H54 (cell line): ENCODE measurements at places on chromosomes 6 and 20.

DNA sequence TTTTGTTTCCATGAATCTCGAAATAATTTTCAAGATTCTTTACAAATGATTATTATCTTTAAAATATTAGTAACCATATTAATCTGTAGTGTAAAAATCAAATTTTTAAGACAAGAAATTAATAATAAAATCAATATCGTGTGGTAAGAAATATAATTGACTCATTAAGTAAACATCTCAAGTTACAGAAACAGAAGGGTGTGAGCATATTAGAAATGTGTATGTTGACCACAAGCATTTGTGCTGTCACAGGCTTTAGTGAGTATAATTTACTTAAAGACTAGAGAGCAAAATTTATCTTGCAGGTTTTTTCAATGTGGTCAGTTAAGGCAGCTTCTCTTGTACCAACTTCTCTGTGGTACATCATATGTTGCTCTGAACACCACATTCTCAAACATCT, 566.5 kb upstream of the IRAK1BP1 start:
- DNase-seq = no peak

DNA sequence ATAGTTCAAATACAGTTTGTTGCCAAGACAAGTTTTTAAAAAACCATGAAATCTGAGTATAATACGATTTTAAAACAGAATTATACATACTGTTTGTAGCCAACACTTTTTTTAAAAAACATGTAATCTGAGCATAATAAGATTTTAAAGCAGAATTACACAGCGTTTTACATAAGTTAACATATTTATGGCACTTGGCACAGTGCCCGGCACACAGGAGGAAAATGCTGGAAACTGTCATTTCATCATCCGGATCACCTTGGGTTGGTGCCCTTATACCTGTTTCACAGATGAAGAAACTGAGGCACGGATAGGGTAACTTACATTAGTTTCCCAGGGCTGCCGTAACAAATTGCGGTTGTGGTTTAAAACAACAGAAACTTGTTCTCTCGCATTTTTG, 193.0 kb downstream of the BMP7 start:
- DNase-seq = no peak

- DNase-seq = no peak
Measured at GRCh38 chr20:3011752-3012151, 31.7 kb upstream of the GNRH2 start.

- no peak for DNase-seq
Measured at GRCh38 chr6:156974830-156975261, 197.7 kb downstream of the ARID1B start.

DNA sequence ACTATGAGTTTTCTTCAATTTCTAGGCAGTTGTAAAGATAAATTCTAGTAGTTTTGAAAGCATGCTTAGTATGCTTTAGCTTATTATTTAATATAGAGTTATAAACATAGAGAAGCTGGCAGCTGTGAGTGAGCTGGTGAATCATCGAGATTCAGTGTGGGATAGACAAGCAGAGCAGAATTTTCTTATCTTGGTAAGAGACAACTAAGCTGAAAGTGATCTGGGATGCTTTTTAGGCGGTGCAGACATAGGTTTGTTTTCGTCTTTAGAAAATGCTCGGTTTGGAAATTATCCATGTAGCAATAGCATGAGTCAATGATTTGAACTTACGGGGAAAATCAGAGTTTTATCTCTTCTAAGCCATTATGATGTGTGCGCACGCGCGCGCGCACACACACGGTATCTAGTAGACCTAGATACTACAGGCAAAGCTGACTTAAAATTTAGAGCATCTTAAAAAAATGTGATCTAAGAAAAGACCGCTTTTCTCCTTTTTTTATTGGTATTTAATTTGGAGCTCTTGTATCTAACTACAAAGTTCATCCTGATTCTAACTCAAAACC, 128.3 kb upstream of the MAP3K7 start:
- DNase-seq = no peak

GRCh38 chr6:37433657-37434271, 743 bp downstream of the CMTR1 start:
- DNase-seq = no peak

- peak; percentile 26 for DNase-seq
Measured at GRCh38 chr6:42200035-42200434, 5.3 kb upstream of the GUCA1B start.

- DNase-seq = no peak
Measured at GRCh38 chr20:6173481-6173880, 50.7 kb upstream of the FERMT1 start.

DNA sequence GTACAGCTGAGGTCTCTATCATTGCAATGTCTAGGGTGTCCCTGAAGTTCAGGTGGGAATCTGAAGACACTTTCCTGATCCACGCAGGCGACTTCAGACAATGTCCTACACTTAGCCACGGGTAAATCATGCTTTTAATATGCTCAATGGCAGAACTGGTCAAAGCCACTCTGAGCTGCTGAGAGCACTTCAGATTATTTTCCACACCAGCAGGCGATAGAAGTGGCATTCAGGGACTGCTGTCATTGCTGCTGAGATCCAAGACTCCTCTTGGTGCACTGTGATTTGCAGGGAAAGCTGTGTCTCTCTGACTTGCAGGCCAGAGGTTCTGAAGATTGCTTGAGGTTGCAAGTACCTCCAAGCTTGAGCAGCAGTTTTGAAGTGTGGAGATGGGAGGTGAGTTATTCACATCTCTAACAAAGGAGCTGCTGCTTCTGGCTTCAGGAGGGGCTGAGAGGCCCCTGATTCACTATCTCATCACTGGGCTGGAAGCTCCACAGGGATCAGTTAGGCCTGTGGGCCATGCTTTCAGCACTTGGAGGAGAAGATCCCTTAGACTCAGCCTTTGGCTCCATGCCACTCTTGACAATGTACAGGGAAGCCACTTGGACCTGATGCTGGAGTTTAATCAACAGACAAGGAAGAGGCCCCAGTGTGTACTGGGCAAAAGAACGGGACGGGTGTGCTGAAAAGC, 2.9 kb upstream of the SSTR4 start:
- no peak for DNase-seq

DNA sequence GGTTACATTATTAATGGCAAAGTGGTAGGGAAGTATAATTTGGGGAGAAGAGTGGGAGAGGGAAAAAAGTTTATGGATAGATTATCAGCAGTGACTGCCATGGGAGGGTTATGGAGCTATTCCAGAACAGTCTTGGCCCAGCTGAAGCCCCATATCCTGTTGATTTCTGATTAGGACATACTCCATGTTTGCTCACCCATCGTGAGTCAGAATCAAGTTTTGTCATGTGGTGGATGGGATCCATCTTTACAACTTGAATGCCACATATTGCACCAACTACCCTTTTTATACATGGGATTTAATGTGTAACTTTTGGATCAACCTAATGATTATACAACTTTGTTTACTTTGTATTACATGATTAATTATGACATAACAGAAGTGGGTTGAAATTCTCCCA, 217.0 kb downstream of the HAO1 start:
- DNase-seq = no peak

DNA sequence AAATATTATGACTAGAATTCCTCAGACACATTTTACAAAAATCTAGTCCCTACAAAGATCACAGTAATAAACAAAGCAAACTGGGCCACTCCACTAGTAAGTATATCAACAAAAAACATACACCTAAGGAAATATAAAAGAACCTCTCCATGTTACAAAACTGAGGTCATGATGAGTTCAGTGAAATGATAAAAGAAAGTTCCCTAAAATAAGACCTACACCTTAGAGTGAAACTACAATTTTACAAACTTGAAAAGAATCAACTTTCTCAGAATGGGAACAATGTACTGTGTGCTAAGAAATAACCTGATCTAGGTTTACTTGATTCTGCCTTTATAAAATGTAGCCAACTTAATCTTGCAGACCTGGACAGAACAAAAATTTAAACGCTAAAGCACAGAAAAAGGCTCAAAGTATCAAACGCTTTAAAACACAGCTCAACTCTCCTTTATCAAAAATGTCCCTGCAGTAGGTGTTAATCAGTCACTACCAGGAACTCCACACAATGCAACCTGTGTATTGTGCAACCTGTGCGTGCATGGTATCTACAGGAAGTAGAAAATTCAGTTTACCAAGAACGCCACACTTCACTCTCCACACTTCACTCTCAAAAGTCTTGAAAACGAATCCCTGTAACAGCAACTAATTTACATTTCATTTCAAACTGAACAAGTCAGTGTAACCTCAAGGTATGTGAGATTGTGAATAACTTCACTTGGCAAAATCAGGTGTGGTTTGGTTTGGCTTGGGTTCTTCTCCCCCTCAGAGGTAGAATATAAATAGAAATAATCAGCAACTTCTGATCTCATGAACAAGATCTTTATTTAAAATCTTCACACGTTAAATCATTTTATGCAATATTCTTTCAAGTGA, 1.8 kb downstream of the RALGAPA2 start:
- no peak for DNase-seq

GRCh38 chr6:26372308-26373144, 7.5 kb downstream of the BTN3A2 start:
- DNase-seq = no peak

- DNase-seq = no peak
Measured at GRCh38 chr20:53660078-53660909, 66.7 kb upstream of the ZNF217 start.

DNA sequence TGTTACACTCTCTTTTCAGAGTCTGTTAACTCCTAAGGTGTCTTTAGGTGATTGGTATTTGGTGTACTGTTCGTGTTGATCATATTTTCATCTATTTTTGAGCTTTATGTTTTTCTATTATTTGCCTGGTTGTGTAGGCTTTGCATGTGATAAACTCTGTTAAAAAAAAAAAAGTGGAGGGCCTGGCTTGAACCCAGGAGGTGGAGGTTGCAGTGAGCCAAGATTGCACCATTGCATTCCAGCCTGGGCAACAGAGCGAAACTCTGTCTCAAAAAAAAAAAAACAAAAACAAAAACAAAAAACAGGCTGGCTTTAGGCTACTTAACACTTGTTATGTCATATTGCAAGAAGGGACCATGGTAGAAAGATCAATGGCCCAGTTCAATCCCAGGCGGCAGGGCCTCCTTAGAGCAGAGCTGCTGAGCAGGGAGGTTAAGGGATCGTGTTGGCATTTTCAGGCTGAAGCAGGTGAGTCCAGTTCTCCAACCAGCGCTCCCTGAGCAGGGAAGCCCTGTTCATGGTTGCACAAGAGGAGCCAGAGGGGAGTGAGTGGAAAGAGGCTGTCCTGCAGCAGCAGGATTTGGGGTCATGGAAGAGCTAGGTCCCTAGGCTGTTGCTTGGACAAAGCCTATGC, 8.5 kb downstream of the PYGB start:
- no peak for DNase-seq

DNA sequence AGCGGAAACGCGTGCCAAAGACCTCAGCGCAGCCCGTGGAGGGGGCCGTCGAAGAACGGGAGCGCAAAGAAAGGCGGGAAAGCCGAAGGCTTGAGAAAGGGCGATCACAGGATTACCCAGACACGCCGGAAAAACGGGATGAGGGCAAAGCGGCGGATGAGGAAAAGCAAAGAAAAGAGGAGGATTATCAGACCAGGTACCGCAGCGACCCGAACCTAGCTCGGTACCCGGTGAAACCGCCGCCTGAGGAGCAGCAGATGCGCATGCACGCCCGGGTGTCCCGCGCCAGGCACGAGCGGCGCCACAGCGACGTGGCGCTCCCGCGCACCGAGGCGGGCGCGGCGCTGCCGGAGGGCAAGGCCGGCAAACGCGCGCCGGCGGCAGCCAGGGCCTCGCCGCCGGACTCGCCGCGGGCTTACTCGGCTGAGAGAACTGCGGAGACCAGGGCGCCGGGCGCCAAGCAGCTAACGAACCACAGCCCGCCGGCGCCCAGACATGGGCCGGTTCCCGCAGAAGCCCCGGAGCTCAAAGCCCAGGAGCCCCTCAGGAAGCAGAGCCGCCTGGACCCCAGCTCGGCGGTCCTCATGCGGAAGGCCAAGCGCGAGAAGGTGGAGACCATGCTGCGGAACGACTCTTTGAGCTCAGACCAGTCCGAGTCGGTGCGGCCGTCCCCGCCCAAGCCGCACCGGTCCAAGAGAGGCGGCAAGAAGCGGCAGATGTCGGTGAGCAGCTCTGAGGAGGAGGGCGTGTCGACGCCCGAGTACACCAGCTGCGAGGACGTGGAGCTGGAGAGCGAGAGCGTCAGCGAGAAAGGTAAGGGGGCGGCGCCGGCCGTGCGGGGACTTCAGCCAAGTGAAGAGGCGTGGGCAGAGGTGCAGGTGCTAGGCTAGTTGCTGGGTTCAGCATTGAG, 296.2 kb downstream of the RIMS1 start:
- DNase-seq = no peak

GRCh38 chr6:113529196-113529595, 327.9 kb upstream of the MARCKS start:
- DNase-seq = no peak

- no peak for DNase-seq
Measured at GRCh38 chr20:1015181-1015580, 13.1 kb upstream of the RSPO4 start.

DNA sequence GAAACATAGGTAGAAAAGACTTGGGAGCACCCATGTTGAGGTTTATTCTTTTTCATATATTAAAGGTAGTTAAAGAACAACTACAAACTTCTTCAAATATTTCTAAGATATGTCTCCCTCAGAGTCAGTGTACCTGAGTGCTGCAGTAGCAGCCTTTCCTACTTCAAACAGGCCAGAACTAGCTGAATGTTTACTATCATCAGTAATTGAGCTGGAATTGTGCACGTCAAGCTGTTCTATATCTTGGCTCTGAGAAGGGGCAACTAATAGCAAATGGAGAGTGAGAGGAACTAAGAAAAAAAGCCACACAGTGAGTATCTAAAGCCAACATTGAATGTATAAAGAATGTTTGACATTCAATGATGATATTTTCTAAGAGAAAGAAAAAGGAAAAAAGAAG, 21.7 kb downstream of the MTCL3 start:
- DNase-seq = no peak

GRCh38 chr6:71034563-71035345, 77.9 kb upstream of the B3GAT2 start:
- DNase-seq = no peak

DNA sequence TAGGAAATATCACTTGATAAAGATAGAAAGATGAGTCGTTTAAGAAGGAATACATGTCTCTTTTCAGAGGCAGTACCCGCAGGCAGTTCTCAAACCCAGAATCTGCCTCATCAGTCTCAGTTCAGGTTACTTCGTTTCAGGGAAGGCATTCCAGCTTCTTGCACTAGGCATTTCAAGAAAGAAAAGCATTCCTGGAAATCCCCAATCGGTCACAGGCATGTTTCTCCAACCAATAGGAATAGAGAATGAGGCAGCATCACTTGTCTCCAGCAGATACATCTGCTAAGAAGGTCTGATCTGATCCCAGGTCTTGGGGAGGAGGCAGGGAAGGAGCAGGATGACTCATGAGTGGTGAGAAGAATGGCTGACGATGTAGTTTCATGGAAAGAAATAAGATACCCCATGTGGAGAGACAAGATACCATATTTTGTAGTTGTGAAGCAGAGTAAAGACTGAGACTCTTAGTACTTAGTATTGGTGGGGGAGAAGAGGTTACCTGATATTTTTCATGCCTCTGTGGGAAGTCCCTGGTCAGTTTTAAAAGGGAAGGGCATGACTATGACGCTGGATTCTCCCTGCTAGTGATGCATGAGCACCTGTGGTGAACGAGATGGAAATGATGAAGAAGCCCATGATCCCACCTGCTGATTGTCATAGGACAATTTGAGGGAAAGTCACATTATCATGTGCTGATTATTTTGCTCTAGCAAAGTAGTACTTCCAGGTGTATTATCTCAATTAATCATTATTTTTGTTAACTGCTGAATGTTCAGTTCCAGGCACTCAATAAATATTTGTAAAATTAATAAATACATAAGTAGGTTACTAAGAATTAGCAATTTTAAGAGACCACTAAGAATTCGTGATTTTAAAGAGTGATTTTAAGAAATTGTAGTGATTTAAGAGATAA, 20.3 kb upstream of the HLA-DRB1 start:
- peak; percentile 28 for DNase-seq

- DNase-seq = no peak
Measured at GRCh38 chr6:84447651-84448050, 220.2 kb upstream of the CEP162 start.
